ENCODE measurements at places on chromosomes 6 and 20. TPM values are rescaled to one million over a fixed set of nuclear protein-coding genes. Genes with fewer than 3 reads are reported as not detected.

PHACTR1 gene
- not detected for total RNA-seq

ZSCAN31 gene
- 2.0 TPM for total RNA-seq

SLC24A3 gene
- total RNA-seq: 0.11 TPM

WFDC12 gene
- not detected for total RNA-seq

MARCKS gene
- total RNA-seq: 62.4 TPM

SAMD3 gene
- not detected for total RNA-seq

PSORS1C1 gene
- total RNA-seq: 41.2 TPM

DDX27 gene
- 44.0 TPM for total RNA-seq

SULF2 gene
- 14.9 TPM for total RNA-seq

PAX1 gene
- not detected for total RNA-seq

SLC17A3 gene
- not detected for total RNA-seq

CCM2L gene
- total RNA-seq: not detected

ZC2HC1B gene
- total RNA-seq: 0.33 TPM

SEMG1 gene
- not detected for total RNA-seq

LINC00237 gene
- total RNA-seq: not detected

CLIC5 gene
- total RNA-seq: 1.5 TPM

PCIF1 gene
- total RNA-seq: 20.0 TPM

CHRNA4 gene
- not detected for total RNA-seq

DNAAF9 gene
- 15.9 TPM for total RNA-seq

PAQR8 gene
- total RNA-seq: 8.6 TPM

MEI4 gene
- total RNA-seq: not detected

CPXM1 gene
- under 0.01 TPM for total RNA-seq

SLC25A27 gene
- total RNA-seq: 2.7 TPM

PLCB1 gene
- 1.6 TPM for total RNA-seq

GABRR1 gene
- total RNA-seq: not detected

ADAM33 gene
- 3.1 TPM for total RNA-seq

SLC17A4 gene
- total RNA-seq: not detected

LEMD2 gene
- total RNA-seq: 42.4 TPM

GSTA3 gene
- total RNA-seq: not detected

NCR2 gene
- not detected for total RNA-seq

GSTA1 gene
- total RNA-seq: not detected

C6orf52 gene
- total RNA-seq: not detected

GPR63 gene
- 2.1 TPM for total RNA-seq

CCN6 gene
- total RNA-seq: not detected

POU3F2 gene
- total RNA-seq: not detected

ABHD16B gene
- not detected for total RNA-seq

TGM3 gene
- not detected for total RNA-seq

SMLR1 gene
- not detected for total RNA-seq

MYCT1 gene
- not detected for total RNA-seq

CDH4 gene
- total RNA-seq: under 0.01 TPM

C2 gene
- total RNA-seq: 0.22 TPM

APOBEC2 gene
- total RNA-seq: not detected

PROKR2 gene
- total RNA-seq: not detected

All from placental epithelial cell (primary cell).